Left ventricle myocardium inferior (tissue), 1 donor: ENCODE measurements at places on chromosomes 1 and 21.

GRCh38 chr1:6771441-6771769 lies 13.8 kb upstream of the CAMTA1 start:
- DNase-seq, result no peak

GRCh38 chr1:226797151-226797550 lies 58.1 kb upstream of the ITPKB start:
- no peak for DNase-seq

DNA sequence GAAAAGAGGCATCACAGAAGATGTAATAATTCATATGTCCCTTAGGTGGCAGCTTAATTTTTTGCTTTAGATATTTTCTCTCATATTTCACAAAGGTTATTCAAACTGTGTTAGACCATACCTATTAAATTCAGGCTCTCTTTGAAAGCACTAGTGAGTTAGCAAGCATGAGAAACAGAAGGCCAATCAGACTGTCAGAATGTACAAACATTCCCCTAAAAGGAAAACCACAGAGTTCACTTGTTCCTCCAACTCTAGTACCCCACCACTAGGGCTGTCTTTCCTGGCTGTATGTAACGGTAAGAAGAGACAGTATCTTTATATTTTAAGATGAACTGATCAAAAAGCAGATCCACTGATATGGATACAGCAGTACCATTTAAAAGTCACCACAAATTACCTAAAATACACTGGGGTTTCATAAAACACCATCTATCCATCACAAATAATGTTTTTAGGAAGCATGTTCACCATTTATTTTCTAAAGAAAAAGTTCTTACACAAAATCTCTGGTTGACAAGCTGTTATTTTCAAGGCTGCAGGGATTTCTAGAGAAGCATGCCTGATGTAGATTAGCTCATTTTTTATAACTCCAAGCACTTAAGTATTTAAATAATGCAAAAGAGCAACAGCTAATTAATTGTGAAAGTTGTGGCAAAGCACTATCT lies 1.8 kb downstream of the ARPC5 start:
- DNase-seq, result no peak

DNA sequence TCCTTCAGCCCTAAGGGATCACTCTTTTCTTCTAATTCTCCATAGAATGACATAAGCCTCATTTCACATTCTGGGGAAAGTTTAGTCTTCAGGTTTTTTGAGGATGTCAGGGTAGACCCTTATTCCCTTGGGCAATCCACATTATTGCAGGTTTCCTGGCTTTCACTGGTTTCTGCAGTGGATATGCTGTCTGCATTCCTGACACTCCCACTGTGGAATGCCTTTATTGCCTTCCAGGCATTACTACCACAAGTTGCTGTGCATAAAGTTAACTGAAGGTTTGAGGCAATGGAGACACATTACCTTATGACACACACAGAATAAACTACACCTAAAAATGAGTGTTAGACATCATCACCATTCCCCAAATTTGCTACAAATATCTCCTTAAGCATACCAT lies 12.7 kb downstream of the FASLG start:
- no peak for DNase-seq

DNA sequence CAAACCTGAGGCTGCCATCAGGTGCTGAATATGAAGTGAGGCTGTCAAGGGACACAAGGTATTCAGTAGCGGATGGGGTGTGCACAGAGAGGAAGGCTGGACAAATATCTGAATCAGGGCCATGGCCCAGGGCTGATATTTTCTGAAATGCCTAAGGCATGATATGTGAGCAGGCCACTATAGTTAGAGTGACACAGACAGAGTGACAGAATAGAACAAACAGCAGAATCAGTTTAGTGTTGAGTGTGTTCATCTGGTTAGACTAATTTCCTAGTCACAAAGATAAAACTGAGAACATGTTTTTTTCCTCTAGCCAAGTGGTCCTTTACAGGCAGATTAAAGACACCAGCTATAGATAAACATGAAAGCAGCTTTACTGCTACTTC lies 3.9 kb downstream of the OVAAL start:
- DNase-seq, result no peak

DNA sequence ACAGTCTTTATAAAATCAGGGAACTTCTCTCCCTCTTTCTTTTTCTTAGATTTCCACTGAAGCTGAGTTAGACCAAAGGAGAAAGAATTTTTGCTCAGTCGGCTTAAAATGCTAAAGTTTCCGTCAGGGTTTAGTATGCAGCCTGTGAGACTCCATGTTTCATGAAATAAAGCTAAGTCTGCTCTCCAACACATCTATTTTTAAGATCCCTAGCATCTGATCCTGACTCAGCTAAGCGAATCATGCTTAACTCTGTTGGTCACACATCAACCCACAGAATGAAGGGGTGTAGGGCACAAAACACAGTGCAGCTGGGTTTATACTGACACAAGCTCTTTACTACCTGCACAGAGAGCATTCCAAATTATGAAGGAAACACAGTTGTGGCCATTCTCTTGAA lies 102.4 kb upstream of the ZNF281 start:
- DNase-seq, result no peak

- DNase-seq, result no peak
Measured at GRCh38 chr1:82995951-82996350, 1003.0 kb downstream of the TTLL7 start.

- no peak for DNase-seq
Measured at GRCh38 chr1:241697640-241698018, 45.5 kb downstream of the WDR64 start.

- DNase-seq, result no peak
Measured at GRCh38 chr1:6105218-6105679, 59.6 kb downstream of the KCNAB2 start.

DNA sequence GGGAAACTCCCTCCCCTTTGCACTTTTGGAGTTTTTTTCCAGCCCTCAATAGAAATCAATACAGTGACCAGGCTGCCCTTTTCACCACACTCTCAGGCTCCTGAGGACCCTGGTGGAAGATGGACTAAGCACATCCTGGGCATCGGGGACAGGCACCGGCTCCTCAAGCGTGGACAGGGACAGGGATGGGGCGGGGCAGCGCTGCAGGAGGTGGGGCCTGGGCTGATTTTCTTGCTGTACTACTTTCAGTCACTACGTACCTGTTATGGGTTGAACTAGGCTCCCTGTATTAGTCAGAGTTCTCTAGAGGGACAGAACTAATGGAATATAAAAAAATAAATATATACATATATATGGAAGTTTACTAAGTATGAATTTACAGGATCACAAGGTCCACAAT lies 2.5 kb downstream of the MX2 start:
- DNase-seq, result no peak

DNA sequence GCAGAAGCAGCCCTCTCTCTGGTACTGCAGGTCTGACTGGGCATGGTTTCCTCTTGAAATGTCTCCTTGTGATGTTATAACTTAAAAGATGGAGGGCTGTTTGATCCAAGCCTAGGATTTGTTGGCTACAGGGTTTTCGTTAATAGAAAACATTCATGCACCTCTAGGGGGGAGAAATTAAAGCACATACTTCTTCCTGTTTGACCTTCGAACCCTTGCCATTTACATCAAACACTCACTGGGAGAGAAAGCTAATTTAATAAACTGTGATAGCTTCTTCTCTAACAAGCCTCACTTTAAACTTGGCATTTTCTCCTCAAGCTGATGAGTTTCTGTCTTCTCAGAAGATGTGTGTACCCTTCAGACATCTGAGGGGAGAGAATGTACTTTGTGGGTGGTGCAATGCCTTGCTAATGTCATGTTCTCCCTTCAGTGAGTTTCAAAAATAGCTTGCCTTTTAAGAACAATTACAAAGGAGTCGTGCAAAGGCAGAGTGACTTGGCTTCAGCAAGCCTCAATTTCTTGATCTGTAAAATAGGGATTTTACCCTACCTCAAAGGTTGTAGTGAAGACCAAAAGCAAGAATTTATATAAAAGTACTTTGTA lies 20.4 kb downstream of the CACHD1 start:
- DNase-seq, result no peak

- DNase-seq, result no peak
Measured at GRCh38 chr1:8427493-8427892, 109.6 kb downstream of the SLC45A1 start.

GRCh38 chr1:21801100-21801499 lies 11.0 kb upstream of the LDLRAD2 start:
- no peak for DNase-seq

- peak; percentile 69 for DNase-seq
Measured at GRCh38 chr1:222928212-222928611, 113.4 kb downstream of the DISP1 start.

- DNase-seq, result peak; percentile 24
Measured at GRCh38 chr1:110390096-110390495, 730 bp downstream of the SLC16A4 start.

DNA sequence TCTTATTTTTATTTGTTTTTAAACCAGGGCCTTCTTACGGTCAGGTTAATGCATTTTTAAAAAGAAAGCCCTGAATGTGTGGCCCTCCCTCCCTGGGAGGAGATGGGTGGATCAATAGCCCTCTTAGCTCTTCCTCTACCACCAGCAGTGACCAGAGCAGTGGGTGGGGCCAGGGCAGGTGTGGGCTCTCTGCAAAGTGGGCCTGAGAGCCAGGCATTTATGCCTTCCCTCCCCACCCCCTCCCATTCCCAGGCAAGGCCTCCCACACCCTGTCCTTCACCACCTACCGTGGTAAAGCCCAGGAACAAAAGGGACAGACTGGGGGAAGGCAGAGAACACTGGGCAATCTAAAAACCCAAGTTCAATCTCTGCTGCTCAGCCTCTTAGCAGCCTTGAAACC lies 63.9 kb downstream of the SSBP3 start:
- DNase-seq, result no peak

- no peak for DNase-seq
Measured at GRCh38 chr1:175307160-175307559, 114.6 kb upstream of the KIAA0040 start.

DNA sequence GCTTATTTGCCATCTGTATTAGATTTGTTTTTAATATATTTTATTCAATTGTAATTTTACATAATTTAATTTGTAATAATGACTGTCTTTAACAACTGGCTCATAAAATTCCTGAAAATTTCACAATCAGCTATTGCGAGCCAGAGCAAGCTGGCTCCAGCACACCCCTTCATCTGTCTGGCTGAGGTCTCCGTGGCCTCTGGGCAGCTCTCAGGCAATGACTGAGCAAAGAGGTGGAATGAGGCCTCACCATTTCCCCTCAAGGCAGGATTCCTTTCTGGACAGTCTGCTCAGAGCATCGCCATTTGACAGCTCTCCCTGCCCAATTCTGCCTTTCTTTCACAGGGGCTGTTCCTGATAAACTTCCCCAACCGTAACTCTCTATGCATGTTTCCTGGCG lies 5.8 kb upstream of the KANK4 start:
- DNase-seq, result no peak

DNA sequence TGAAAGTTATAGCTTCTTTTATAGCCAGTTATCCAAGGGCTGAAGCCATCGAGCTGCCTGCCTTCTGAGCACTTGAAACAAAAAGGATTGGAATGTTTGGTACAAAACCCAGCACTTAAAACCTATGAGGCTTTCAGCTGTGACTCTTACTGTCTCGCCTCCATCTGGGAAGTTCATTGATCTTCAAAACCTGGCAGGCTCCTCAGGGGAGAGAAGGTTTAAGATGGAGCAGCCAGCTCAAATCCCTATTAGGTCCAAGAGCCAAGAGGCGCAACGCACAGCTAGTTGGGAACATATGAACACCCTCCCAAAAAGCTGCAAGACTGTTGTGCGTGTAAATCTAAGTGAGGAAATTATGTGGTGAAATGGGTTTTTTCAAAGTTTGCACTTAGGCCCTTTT lies 33.4 kb downstream of the BACE2 start:
- no peak for DNase-seq
